ENCODE measurements at places on chromosomes 16 and 17.

DNA sequence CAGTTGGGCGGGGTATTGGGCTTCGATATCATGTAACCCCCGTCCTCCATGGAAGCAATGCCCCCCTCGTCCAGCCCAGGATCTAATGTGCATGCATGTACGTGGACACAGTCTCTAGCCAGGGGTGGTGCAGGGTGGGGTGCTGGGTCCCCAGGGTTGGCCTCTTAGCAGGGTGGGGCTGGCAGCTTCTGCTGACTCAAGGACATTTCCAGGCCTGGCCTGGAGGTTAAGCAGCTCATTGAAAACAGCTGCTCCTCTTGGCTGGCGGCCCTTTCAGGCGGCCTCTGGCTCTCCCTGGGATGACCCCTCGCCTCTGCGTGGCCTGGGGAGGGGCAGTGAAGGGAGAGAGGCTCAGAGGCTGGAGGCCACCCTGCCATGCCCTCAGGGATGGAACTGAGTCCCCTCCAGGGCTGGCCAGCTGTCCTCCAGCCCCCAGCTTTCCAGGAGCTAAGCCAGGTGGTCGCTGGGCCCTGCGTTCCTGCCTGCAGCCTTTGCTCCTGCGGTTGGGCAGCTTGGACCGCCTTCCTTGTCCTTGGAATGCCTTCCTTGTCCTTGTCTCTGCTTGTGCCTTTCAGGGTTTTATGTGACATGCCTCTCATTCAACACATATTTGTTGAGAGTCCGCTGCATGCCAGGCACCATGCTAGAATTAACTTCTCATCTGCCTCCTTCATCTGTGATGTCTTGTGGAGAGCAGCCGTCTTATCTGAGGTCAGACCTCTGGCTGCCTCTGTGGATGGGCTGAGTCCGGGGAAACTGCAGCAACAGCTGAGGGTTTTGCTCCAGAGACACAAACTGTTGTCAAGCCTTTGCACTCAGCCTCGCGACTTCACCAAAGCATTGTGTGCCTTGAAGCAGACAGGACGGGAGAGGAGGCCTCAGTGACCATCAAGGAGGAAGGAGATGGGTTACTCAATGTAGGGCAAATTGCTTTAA lies 26.6 kb downstream of the MRC2 start:
- DNase-seq = no peak

GRCh38 chr17:81295676-81296381 lies 722 bp upstream of the SLC38A10 start:
- no peak for DNase-seq

GRCh38 chr16:15950161-15950854 lies 892 bp downstream of the ABCC1 start:
- DNase-seq = peak; percentile 78

DNA sequence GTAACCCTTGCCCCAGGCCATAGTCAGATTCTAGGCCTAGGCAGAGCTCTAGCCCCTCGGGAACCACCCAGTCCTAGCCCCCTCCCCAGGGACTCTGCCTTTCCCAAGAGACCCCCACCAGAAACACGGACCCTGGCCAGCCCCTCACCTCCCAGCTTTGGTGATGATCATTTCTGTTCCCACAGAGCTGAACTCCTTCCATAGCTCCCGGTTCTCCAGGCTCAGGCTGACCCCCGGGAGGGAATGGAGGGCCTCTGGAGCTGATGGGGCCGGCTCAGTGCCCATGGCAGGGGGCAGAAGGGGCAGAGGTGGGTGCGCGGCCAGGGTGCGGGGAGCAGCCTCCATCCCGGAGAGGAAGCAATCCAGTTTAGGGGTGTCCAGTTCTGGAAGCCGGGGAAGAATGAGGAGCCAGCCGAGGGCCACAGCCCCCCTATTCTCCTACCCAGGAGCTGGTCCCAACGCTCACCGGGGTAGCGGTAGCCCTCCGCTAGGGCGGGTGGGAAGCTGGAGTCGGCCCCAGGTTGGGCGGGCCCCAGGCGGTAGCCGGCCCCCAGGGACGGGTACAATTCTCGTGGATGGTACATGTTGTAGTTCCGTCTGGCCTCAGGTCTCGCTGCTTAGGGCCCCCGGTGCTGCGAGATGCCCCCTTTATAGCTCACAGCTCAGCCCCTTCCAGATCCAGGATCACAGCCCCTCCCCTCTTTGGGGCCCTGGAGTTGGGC lies 953 bp downstream of the TBX6 start:
- DNase-seq = no peak

GRCh38 chr17:38900978-38901656 lies 24.3 kb upstream of the LASP1NB start:
- DNase-seq = no peak

- no peak for DNase-seq
These were observed 11.9 kb downstream of the TBX2 start for GRCh38 chr17:61411261-61412142.

GRCh38 chr17:72938482-72938881 lies 154.0 kb downstream of the SLC39A11 start:
- DNase-seq = no peak

DNA sequence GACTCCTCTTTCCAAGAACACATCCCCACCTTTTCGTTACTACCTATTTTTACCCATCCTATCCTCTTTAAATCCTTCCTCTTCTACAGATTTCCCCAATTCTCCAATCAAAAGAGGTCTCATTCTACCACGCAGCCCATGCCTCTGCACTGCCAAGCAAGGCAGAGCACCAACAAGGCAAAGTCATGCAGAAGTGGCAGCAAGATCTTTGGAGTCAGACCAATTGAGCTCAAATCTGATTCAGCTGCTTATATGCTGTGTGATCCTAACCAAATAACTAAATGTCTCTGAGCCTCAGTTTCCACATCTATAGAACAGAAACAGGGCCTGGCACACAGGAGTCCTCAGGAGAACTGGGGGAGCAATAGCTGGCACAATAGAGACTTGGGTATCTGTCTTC lies 41.0 kb downstream of the TOM1L2 start:
- DNase-seq = no peak

- no peak for DNase-seq
These were observed 6.1 kb upstream of the CD300C start for GRCh38 chr17:74552037-74552436.

DNA sequence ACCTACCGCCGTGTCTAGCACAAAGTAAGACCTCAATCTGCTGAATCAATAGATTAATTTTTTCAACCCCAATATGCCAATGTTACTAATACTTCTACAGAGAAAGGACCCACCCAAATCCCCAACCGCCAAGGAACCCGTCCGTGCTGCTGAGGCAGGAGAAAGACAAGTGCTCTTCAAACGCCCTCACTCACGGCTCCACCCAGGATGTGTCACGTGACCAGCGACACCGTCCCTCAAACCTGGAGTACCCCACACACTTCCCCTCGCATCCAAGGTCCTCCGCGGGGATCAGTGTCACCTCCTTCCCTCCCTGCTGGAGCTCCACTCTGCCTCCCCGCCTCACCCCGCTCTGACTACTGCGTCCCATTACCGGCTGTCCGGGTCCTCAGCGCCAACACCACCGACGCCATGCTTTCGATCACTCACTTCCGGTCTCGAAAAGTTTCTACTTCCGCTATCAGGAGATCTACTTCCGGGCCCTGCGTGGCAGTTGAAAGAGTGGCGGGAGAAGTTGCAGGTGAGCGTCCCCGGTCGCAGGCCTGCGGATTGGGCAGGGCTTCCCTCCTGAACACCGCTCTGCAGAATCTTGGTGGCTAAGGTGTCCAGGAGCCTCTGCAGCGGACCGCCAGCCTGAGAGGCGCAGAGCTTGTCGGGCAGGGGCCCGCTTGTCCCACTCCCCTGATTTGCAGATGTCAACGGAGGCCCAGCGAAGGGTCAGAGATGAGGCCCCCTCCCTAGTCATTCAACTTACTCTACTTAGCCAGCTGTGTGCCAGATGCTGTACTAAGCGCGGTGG lies at the start of the genes EME1 and MRPL27:
TSS of gene EME1 (plus strand) at position 472 of the 799 bp plus-strand sequence. CDS start 1,980 bp downstream, outside the sequence.
TSS of gene MRPL27 (minus strand) at position 427 of the 799 bp plus-strand sequence. CDS start at position 413, 14 bp downstream.
- peak; percentile 93 for DNase-seq

- peak; percentile 16 for DNase-seq
These were observed 49.2 kb upstream of the ITGA2B start for GRCh38 chr17:44438636-44439035.

DNA sequence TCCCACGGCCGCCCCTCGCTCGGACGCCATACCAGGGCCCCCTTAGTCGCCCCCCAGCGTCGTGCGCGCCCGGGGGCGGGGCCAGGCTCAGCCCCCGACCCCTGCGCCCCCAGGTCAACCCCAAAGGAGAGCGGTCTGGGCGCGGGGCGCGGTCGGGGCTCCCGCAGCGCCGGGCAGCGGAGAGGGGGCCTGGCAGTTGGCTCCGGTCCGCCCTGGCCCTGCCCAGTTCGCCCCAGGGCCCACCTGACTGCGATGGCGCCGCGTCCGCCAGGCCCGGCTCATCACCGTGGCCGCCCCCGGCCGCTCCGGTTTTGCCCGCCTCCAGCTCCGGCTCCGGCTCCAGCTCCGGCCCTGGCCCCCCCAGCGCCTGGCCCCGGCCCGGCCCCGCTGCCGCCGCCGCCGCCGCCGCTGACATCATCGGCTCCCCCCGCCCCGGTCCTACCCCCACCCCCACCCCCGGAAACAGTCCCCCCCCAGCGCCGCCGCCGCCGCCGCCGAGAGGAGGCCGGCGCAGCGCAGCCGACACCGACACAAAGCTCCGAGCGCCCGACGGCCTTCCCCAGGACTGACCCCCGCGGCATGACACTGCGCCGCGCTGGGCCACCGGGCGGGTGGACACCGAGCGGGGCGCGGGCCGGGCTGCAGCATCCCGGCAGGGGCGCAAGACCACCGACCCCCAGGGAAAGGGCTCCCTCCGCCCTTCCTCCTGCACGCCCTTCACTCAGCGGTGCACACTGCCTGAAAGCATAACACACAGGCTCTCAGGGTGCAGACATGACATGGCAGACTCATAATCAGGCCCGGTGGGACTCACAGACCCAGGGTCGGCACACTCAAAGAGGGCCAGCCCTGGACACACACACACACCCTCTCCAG lies at the start of gene ZBTB4:
TSS of gene ZBTB4 (minus strand) at position 419 of the 876 bp plus-strand sequence. CDS start 12,830 bp downstream, outside the sequence.
- DNase-seq = peak; percentile 85

DNA sequence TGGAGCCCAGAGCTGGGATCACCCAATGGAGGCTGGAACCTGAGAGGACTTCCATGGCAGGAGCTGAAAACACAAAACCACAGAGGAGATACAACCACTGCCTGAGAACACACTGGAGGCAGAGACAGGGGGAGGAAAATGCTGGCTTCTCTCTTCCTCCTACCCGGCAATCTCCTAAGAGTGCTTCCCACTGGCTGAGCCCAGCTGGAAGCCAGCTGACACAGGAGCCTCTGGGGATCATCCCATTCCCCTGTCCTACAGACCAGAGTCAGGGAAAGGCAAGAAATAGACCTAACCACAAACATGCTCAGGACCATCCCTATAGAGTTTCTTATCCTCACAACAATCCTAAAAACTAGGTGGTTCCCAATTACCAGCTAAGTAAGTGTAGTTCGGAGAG lies 112.4 kb upstream of the CDH5 start:
- no peak for DNase-seq

DNA sequence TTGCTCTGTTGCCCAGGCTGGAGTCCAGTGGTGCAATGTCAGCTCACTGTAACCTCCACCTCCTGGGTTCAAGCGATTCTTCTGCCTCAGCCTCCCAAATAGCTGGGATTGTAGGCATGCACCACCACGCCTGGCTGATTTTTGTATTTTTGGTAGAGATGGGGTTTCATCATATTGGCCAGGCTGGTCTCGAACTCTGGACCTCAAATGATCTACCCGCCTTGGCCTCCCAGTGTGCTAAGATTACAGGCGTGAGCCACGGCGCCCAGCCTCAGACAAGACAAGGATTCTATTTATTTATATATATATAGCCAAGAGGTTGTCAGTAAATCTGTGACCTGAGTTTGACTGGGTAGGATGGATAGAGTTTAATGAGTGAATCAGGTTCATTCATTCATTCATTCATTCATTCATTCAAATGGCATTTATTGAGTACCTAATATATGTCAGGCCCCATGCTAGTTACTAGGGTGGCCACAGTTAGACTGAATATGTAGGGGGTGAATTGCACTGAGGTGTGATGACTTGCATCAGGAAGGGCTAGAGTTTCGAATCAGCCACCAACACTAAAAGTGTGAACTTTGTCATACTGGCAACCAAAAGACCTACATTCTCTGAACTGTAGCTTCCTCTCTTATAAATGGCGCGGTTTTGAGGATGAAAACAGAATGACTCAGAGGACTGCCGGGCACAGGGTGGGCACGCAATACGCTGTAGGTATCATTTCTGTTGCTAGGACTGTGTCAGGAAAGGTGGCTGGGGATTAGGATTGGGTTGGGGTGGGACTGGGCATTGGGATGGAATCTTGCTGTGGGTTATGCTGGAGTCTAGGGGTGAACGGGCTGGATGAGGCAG lies 37.8 kb downstream of the ITGAE start:
- no peak for DNase-seq

- no peak for DNase-seq
These were observed 39.9 kb downstream of the ADCY7 start for GRCh38 chr16:50306287-50306686.

- peak; percentile 80 for DNase-seq
These were observed 569 bp upstream of the RABEP2 start for GRCh38 chr16:28925386-28926228.

- DNase-seq = no peak
These were observed 25.1 kb upstream of the FOXJ1 start for GRCh38 chr17:76166168-76166567.

GRCh38 chr17:15398736-15399331 lies 57.4 kb upstream of the TEKT3 start:
- DNase-seq = no peak

GRCh38 chr16:65274566-65274965 lies 152.7 kb upstream of the CDH11 start:
- no peak for DNase-seq

DNA sequence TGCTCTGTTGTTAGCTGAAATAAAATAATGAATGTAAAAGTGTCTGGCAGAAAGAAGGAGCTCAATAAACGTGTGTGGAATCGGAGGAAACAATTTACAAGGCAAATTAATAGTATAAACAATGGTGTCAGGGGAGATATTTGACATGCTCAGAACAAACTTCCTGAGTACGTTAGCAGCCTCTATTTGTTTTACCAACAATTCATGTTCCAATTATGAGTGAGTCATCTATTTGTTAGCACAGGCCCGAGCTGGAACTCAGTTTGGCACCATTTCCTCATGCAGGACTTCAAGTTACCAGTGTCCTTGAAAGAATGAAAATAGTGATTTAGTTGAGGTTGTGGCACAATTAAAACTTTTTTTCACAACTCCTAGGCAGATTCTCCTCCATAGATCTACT lies 9.1 kb downstream of the ASIC2 start:
- DNase-seq = no peak

DNA sequence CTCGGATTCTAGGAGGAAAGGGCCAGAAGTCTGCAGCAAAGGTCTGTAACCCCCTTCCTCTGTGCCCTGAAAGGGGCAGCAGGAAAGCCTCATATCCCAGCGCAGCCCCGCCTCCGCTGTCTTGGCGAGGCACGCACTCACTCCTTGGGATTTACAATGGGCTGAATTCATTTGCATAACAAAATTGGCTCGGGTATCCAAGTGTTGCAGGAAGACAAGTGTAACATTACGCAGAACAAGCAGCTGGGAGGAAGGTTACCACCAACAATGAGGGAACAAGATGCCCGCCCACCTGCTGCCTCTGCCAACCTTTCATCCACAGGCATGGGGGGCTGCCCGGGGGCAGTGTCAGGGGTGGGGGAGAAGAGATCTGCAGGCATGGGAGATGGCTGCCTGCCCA lies 130.4 kb downstream of the MRM1 start:
- DNase-seq = no peak

GRCh38 chr16:67357561-67357960 lies 30.9 kb downstream of the LRRC36 start:
- no peak for DNase-seq

- DNase-seq = peak; percentile 82
These were observed 8.2 kb downstream of the SYNGR2 start for GRCh38 chr17:78176548-78177025.
